ENCODE measurements at places on chromosomes 5 and 9. TPM values are rescaled to one million over a fixed set of nuclear protein-coding genes. Genes with fewer than 3 reads are reported as not detected.

- no peaks in the 10 kb centered on the region for H3K27me3 ChIP-seq
- DNase-seq, result no peak
- H3K4me3 ChIP-seq, result no peak overlapping the region
Measured at GRCh38 chr5:149824846-149825245, 94.7 kb downstream of the PPARGC1B start.

DNA sequence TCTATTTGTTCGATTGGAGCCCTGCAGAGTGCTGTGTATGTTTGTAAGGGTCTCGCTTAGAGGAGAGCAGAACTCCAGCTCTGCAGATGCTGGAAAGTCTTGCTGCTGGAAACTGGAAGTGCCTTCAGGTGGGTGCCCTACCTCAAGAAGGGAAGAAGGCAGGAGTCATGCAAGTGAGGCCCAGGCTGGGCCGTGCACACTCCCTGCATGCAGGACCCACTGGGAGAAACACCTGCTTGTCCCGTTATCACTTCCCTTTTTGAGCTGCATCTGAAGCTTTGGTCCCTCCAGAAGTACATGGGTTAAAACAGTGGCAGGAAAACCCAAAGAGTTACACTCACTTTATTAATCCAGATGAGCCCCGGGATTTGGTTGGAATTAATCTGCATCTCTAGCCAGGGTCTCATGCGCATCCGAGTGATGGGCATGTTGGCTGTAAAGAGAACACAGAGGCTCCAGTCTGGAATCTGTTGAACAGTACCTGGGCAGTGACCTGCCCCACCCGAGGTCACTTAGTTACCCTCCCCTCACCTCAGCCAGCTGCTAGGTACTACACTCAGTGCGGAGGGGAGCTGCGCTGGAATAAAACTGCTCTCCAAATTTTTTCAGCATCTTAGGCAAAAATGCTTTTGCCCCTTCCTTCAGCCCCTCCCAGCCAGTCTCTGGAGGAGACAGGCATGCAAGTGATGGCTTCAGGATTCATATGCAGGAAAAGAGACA, 1.4 kb downstream of the IRF1 start:
- peak; percentile 20 for DNase-seq
- H3K27me3 ChIP-seq, result no peaks in the 10 kb centered on the region
- peaks cover 79% of the 10 kb centered on the region for H3K4me1 ChIP-seq
- peak overlapping the region; percentile 86 for H3K27ac ChIP-seq
- H3K36me3 ChIP-seq, result peaks cover 57% of the 10 kb centered on the region

- H3K4me3 ChIP-seq, result no peak overlapping the region
- no peaks in the 10 kb centered on the region for H3K36me3 ChIP-seq
- H3K27ac ChIP-seq, result no peak overlapping the region
- no peaks in the 10 kb centered on the region for H3K27me3 ChIP-seq
Measured at GRCh38 chr9:10661376-10661775, 48.6 kb upstream of the PTPRD start.

DNA sequence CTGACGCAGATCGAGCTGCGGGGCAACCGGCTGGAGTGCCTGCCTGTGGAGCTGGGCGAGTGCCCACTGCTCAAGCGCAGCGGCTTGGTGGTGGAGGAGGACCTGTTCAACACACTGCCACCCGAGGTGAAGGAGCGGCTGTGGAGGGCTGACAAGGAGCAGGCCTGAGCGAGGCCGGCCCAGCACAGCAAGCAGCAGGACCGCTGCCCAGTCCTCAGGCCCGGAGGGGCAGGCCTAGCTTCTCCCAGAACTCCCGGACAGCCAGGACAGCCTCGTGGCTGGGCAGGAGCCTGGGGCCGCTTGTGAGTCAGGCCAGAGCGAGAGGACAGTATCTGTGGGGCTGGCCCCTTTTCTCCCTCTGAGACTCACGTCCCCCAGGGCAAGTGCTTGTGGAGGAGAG, 4.6 kb upstream of the PHYHD1 start:
- no peak overlapping the region for H3K4me3 ChIP-seq
- DNase-seq, result no peak
- no peaks in the 10 kb centered on the region for H3K27me3 ChIP-seq
- no peak overlapping the region for H3K27ac ChIP-seq

- no peak overlapping the region for H3K4me3 ChIP-seq
- no peaks in the 10 kb centered on the region for H3K27me3 ChIP-seq
- no peaks in the 10 kb centered on the region for H3K36me3 ChIP-seq
- no peaks in the 10 kb centered on the region for H3K4me1 ChIP-seq
- DNase-seq, result no peak
Measured at GRCh38 chr5:160352308-160352707, 18.1 kb downstream of the C1QTNF2 start.

DNA sequence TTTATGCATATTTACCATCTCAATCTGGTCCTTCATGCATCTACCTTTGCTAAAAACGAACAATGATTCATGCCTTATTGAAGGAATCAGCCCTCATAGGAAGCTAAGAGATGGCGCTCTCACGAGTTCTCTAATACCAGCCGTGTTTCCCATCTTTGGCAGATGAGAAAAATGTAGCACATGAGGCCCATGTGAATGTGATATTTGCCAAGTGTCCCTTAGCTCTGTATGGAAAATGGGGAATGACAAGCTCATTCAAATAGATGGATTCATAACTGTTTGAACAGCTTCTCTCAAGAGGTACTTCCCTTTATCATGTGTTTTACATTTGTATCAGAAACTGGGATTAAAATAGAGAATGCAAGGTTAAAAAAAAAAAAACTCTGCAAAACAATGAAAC, 66.1 kb downstream of the TTC39B start:
- H3K36me3 ChIP-seq, result peaks cover 23% of the 10 kb centered on the region
- H3K4me3 ChIP-seq, result peak overlapping the region; percentile 24
- H3K27me3 ChIP-seq, result no peaks in the 10 kb centered on the region
- no peak for DNase-seq

- no peak overlapping the region for H3K4me3 ChIP-seq
- H3K36me3 ChIP-seq, result peaks cover 86% of the 10 kb centered on the region
- H3K27me3 ChIP-seq, result no peaks in the 10 kb centered on the region
- peak overlapping the region; percentile 54 for H3K27ac ChIP-seq
- no peak for DNase-seq
- peaks cover 66% of the 10 kb centered on the region for H3K4me1 ChIP-seq
Measured at GRCh38 chr9:35611230-35611797, 6.3 kb downstream of the TESK1 start.

TLE1 gene
- 16.3 TPM for total RNA-seq

SPINK13 gene
- total RNA-seq, result not detected

LIFR gene
- not detected for total RNA-seq

AGTPBP1 gene
- total RNA-seq, result 25.9 TPM

Data from activated B cell treated with CpG ODN at 0.5 μM for 24 hours (primary cell).